ENCODE measurements at places on chromosomes 7 and 10. TPM values are rescaled to one million over a fixed set of nuclear protein-coding genes. Genes with fewer than 3 reads are reported as not detected.

HABP2 gene
- total RNA-seq, result not detected

DNA sequence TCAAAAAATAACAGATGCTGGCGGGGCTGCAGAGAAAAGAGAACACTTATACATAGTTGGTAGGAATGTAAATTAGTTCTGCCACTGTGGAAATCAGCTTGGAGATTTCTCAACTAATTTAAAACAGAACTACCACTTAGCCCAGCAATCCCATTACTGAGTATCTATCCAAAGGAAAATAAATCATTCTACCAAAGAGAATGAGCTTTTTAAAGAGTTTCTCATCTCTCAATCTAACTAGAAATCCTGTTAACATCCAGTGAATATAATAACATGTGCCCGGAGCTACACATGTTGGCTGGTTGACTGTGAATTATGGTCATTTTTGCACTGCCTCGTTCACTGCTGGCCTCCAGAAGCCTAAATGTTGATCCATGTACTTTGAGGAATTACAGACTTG lies 39.3 kb downstream of the BET1 start:
- no peak for DNase-seq

- DNase-seq, result no peak
Measured at GRCh38 chr7:78350391-78350790, 551.8 kb downstream of the PHTF2 start.

DNA sequence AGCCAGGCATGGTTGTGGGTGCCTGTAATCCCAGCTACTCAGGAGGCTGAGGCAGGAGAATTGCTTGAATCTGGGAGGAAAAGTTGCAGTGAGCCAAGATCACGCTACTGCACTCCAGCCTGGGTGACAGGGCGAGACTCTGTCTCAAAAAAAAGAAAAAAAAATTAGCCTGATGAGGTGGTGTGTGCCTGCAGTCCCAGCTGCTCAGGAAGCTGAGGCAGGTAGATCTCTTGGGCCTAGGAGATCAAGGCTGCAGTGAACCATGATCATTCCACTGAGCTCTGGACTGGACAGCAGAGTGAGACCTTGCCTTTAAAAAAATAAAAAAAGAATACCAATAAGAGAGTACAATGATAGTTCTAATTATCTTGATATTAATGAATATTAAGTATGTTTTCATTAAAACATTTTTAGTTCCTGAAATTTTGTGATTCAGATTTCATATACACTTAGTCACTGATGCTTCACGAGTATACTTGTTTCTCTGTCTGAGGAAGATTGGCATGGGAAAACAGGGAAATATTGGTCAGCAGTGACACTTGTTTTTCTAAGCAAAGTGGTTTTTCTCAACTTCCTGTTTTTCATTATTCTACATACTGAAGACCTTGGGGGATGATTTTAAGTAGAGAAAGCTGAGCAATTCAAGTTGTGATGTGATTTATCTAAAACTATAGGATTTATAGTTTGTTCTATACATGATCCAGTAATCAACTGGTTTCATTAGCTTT lies 76.8 kb downstream of the ADK start:
- DNase-seq, result peak; percentile 37

GRCh38 chr7:33487998-33488682 lies 358.8 kb downstream of the BBS9 start:
- no peak for DNase-seq

PDK4 gene
- total RNA-seq, result 1.2 TPM

- no peak for DNase-seq
Measured at GRCh38 chr10:104259999-104260774, 5.5 kb downstream of the GSTO1 start.

- DNase-seq, result no peak
Measured at GRCh38 chr7:117480978-117481377, 1.2 kb downstream of the CFTR start.
